ENCODE measurements at places on chromosomes 5 and 9.
A peak's percentile ranks its signal among the peaks of the same experiment; 100 is the strongest.

DNA sequence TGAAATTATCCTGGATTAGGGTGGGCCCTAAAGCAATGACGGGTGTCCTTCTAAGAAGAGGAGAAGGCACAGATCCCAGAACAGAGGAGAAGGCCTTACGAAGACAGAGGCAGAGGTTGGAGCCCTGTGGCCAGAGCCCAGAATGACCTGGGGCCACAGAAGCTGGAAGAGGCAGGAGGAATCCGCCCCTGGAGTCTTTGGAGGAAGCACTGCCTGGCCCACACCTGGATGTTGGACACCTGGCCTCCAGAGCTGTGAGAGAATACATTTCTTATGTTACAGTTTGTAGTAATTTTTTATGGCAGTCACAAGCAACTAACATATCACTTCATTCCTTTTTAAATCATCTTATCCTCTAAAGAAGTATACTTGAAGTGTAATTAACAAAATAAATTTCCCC, 8.5 kb downstream of the MRPL36 start:
- no peak for DNase-seq

GRCh38 chr5:140073296-140073695, 30.2 kb upstream of the NRG2 start:
- peak; percentile 20 for DNase-seq

DNA sequence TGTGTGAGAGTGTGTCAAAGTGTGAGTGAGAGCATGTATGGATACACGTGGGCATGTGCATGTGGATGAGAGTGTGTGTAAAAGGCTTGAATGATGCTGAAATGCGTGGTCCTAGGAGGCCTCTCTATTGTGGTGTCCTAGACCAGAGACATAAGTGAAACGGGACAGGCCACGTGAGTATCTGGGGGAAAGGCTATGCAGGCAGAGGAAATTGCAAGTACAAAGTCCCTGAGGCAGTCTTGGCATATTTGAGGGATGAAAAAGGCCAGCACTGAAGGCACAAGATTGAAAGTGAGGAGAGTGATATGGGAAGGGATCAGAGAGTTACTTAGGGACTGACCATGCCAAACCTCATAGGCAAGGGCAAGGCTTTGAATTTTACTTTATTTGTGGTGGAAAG, 67.2 kb upstream of the CCDC152 start:
- no peak for DNase-seq

GRCh38 chr5:74325866-74326265, 314.7 kb downstream of the ENC1 start:
- no peak for DNase-seq
